H54 (cell line): ENCODE measurements at places on chromosomes 11 and 22.

DNA sequence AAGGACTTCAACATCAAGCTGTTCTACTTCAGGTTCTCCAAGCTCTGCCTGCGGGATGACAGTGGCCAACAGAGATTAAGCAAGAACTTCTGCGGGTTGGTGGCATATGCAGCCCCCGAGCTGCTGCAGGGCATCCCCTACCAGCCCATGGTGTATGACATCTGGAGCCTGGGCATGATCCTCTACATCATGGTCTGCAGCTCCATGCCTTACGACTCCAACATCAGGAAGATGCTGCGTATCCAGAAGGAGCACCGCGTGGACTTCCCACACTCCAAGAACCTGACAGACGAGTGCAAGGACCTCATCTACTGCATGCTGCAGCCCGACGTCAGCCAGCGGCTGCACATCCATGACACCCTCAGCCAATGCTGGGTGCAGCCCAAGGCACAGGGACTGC, 2.8 kb upstream of the DGCR2 start:
- no peak for DNase-seq

GRCh38 chr11:1948389-1948788, 1.3 kb downstream of the MRPL23 start:
- no peak for DNase-seq

DNA sequence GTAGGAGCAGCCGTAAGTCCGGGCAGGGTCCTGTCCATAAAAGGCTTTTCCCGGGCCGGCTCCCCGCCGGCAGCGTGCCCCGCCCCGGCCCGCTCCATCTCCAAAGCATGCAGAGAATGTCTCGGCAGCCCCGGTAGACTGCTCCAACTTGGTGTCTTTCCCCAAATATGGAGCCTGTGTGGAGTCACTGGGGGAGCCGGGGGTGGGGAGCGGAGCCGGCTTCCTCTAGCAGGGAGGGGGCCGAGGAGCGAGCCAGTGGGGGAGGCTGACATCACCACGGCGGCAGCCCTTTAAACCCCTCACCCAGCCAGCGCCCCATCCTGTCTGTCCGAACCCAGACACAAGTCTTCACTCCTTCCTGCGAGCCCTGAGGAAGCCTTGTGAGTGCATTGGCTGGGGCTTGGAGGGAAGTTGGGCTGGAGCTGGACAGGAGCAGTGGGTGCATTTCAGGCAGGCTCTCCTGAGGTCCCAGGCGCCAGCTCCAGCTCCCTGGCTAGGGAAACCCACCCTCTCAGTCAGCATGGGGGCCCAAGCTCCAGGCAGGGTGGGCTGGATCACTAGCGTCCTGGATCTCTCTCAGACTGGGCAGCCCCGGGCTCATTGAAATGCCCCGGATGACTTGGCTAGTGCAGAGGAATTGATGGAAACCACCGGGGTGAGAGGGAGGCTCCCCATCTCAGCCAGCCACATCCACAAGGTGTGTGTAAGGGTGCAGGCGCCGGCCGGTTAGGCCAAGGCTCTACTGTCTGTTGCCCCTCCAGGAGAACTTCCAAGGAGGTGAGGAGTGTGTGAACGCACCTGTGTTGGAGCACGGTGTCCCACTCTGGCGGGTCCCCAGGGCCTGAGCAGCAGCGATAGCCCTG, at the start of gene TAGLN:
Gene TAGLN (plus strand): TSS at position 318 of the 863 bp plus-strand sequence. CDS start 3,644 bp downstream, outside the sequence.
- DNase-seq, result no peak

DNA sequence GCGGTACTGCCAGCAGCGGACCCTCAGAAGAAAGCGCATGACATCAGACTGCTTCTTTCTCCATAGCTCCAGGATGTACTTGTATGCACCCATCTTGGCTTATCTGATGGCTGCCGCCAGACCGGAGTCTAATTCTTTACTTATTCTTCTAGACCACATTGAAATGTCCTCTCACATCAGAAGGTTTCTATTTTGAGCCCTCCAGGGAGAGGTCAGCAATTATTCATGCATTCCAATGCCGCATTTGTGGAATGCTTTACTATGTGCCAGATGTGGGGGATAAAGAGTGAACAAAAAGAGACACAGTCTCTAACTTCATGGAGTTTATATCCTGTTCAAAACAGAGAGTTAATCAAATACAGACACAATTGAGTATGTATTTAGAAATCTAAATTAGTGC, 230.1 kb downstream of the MIAT start:
- DNase-seq, result peak; percentile 23

DNA sequence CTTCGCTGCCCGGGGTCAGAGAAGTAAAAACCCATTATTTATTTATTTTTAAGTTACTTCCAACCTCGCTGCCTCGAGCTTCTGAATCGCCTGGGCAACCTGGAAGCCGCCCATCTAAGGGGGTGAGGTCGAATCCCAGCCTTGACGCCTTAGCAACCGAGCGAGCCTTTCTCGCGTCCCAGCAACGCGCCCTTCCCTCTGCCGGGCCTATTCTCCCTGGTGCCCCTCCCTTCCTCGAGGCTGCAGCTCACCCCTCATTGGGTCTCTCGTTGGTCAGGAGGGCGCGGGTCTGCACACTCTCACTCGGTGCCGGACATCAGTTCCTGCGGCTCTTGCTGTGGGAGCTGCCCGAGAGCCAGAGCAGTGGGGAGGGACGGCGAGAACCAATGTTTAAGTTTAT, at the start of gene CCDC81:
Gene CCDC81 (plus strand): TSS at position 302 of the 400 bp plus-strand sequence. CDS start 277 bp downstream, outside the sequence.
- DNase-seq, result no peak

GRCh38 chr11:95595973-95596489, 193.6 kb downstream of the FAM76B start:
- DNase-seq, result no peak

- no peak for DNase-seq
Measured at GRCh38 chr11:40360206-40360798, 1099.2 kb downstream of the LRRC4C start.

GRCh38 chr11:3969200-3969599, 113.7 kb downstream of the STIM1 start:
- no peak for DNase-seq

DNA sequence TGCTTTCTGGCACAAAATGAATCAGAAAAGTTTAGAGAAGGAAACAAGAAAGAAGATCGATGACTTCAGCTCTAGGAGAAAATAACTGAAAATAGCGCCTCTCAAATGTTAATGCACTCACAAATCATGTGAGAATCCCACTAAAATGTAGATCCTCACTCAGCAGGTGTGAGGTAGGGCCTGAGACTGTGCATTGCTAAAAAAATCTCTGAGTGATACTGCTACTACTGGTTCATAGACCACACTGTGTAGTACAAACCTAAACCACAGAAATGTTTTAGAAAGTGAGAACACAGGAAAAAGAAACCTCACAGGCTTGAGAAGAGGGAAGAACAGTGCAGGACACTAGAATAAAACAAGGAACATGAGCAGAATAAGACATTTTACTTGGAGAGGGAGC, 2.0 kb downstream of the OR8D4 start:
- no peak for DNase-seq

DNA sequence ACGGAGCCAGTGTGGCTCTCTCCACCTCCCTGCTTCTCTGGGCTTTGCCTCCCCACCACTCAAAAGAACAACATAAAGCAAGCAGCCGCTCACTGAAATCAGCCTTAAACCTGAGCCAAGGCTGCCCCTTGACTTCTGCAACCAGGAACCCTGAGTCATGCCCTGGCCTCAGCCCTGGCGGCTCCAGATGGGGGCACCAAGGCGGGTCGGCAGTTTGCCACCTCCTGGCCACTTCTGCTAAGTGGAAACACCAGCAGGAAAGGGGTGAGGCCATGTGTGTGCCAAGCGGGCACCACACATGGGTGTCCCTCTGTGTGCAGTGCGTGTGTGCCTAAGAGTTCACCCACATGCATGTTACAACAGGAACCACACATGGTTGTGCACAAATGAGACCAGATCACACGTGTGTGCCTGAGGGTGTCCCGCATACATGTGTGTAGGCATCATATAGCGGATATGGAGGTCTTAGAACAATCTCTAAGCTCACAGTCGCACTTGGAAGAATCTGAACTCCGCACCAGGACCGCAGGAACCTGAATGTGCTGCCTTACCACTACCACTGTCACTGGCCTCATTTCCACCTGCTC, 221.2 kb downstream of the MN1 start:
- peak; percentile 27 for DNase-seq

- DNase-seq, result no peak
Measured at GRCh38 chr11:76004400-76004799, 189.4 kb downstream of the UVRAG start.

GRCh38 chr11:33634291-33634834, 66.3 kb downstream of the C11orf91 start:
- DNase-seq, result peak; percentile 26

GRCh38 chr11:132576706-132577105, 955.6 kb downstream of the OPCML start:
- peak; percentile 16 for DNase-seq

DNA sequence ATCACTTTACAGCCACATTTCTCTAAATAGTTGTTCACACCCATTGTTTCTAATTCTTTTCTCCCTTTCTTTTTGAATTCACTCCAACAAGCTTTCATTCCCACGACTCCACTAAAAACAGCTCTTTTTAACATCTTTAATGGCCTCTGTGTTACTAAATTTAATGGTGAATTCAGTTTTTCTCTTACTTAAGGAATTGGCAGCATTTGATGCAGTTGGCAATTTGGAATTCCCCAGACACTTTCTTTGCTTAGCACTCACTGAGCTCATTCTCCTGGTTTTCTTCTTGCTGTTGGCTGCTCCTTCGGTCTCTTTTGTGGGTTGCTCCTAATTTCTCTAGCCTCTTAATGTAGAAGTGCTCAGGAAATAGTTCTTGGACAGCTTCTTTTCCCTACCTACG, 40.5 kb upstream of the OR9Q1 start:
- no peak for DNase-seq
